ENCODE measurements at places on chromosomes 3 and 15.

GRCh38 chr15:73022161-73022560 is 30.1 kb upstream of the NEO1 start:
- DNase-seq = no peak

- no peak for DNase-seq
These were observed 32.3 kb upstream of the SEMA3F start for GRCh38 chr3:50122661-50123391.

GRCh38 chr3:24181256-24181655 is 236.2 kb downstream of the NR1D2 start:
- DNase-seq = no peak

GRCh38 chr3:115760716-115761115 is 137.4 kb downstream of the GAP43 start:
- DNase-seq = no peak

- DNase-seq = no peak
These were observed 8.3 kb upstream of the CPNE9 start for GRCh38 chr3:9695345-9695744.

DNA sequence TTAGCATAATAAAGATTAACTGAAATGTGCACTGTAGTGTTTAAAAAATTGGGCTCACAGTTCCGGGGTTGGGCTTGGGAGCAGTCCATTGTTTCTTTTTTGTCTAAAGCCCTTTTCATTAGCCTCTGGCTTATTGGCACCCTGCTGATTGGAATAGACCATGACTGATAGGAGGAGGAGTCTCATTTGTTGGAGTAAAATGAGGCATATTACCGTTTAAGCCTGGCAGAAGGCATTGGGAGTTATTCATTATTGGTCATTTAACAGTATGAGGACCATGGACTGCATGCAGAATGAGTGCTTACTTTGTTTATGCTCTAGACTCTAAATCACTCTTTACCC is 139.0 kb upstream of the CGNL1 start:
- no peak for DNase-seq

DNA sequence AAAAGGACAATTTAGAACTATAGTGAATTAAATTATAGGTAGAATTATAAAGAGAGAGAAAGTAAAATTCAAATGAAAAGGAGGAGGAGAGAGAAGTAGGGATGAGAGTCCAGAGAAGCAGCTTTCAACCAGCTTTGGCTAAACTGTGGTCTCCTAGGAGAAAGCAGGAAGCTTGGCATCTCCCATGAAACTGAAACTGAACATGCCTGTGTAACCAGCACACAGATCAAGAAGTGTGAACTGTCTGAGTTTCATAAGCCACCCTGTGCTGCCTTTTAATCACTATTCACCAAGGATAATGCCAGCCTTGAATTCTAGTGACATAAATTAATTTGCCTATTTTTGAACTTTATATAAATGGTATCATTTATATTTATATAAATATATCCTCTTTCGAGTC is 128.5 kb downstream of the MYRIP start:
- DNase-seq = no peak
